HCEC 1CT (cell line): ENCODE measurements at places on chromosomes 12 and 14.

DNA sequence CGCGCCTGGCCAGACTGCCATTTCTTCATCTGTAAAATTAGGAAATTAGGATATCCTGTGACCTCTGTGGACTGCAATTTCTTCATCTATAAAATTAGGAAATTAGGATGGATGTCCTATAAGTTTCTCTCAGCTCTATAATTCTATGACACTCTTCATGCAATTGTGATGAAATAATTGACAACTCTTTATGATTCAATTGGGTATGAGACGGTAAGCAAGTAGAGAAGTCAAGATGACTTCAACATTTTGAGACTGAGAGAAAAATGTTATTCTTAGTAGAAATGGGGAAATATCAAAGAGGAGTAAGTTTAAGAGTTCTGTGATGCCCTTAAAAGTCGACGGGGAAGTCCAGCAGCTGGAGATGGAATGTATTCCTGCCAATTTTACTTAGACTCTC lies 12.0 kb downstream of the KIAA0586 start:
- no peak for DNase-seq

- DNase-seq = peak; percentile 64
Observed at GRCh38 chr14:103418481-103418818, 33.2 kb downstream of the MARK3 start.

GRCh38 chr12:90250766-90251165 lies 542.1 kb upstream of the ATP2B1 start:
- DNase-seq = no peak

GRCh38 chr12:78651755-78652154 lies 212.8 kb upstream of the SYT1 start:
- DNase-seq = no peak

DNA sequence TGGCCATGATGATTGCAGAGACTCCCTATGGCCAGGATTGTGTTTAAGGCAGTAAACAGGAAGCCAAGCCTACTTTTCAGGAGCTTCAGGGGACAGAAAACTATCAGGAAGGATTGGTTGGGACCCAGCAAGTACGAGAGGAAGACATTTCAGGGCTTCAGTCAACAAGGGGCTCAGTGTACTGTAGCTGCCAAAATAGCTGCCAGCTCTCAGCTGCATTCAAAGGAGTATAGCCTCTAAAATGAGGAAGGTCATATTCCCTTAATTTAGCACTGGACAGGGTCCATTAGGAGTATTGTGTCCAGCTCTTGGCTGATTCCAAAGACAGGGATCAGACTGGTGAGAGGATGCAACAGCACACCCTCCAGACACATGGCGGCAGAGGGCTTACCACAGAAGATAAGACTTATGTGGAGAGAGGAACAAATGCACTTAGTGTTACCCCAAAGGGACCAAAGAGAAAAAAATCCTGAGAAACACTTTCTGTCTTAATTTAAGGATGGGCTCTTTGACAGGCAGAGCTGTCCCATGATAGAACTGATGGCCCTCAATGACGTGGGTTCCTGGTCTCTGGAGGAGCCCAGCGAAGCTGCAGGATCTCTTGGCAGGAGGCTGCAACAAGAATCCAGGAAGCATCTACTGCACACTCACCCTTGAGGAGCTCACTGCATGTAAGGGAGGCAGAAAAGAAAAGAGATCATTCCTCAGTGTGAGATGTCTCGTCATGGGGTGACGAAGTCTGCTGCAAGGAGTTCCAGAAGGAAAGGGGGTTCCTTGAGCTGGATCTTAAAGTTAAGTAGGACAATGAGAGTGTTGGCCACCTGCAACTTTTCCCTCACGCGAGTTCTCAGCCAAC lies 14.8 kb downstream of the BDKRB1 start:
- DNase-seq = no peak

- no peak for DNase-seq
Observed at GRCh38 chr14:31256534-31257243, 49.1 kb upstream of the HECTD1 start.

DNA sequence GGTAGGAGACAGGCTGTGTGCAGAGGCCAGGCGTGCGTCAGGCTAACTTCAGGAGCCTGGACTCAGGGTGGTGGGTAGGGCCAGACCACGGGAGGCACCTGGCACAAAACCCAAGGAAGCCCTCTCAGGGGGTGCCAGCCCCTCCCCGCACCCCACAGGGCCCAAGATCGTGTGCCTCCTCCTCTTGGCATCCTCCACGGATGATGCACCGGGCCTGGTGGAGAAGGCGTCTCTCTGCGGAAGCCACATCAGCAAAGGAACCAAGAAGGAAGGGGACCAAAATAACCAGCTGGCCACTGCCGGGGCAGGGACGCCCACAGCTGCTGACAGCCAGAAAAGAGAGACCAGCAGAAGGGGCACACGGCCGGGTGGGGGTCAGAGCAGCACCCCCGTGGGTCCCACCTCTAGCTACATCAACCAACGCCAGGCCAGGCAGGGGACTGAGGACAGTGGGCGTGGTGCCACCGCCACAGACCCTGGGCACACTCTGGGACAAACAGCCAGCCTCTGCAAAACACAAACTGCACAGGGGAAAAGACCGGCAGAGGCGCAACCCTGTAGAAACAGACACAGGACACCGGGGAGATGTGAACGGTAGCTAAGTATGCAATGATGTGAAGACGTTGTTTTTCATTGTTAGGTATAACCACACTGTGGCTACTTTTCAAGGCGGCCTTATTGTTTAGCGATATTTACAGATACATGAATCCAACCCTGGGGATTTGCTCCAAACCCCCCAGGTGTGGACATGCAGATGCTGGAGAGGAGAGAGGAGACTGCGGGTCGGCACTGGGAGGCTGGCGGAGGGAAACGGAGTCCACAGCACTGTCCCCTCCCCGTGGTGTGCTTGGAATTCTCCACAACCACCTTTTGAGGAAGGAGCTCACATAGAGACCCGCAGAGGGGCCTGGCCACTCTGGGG lies 26.1 kb upstream of the C14orf180 start:
- no peak for DNase-seq

DNA sequence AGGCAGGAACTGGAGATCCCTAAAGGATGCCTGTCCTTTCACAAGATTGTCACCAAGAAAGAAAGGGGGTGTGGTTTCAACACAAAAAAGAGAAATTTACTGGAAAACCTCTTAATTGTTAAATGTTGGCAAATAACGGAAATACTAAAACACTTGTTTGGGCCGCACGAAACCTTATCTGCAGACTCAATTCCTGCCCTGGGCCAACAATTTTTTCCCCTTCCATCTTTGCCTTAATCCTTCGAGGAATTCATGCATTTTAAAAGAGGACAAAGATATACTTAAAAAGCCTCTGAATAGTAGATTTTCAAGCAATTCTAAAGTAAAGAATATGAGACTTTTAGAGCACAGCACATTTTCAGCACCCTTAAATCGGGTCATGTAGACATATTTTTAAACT lies 366.2 kb downstream of the DUSP6 start:
- no peak for DNase-seq

GRCh38 chr12:107291018-107291417 lies 197.7 kb upstream of the CRY1 start:
- no peak for DNase-seq

- no peak for DNase-seq
Observed at GRCh38 chr12:121120323-121120722, 12.4 kb upstream of the P2RX7 start.

- peak; percentile 30 for DNase-seq
Observed at GRCh38 chr12:58465418-58465817, 454.9 kb downstream of the LRIG3 start.

DNA sequence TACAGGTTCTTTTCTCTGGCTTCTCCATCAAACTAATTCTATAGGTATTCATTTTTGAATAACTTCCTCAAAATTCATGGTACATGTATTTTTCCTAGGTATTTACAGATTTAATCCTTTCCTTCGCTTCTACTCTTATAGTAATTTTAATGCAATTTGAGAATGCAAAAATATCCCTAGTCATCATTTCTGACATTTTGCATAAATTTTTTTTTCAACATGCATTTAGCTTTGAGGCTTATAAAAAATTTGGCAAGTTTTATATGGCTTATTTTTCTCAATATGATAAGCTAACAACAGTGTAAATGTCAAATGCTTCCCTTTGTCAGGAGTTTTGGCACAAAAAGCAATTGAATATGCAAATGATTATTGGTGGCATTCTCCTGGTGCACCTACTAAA lies 872.6 kb downstream of the FLRT2 start:
- no peak for DNase-seq

DNA sequence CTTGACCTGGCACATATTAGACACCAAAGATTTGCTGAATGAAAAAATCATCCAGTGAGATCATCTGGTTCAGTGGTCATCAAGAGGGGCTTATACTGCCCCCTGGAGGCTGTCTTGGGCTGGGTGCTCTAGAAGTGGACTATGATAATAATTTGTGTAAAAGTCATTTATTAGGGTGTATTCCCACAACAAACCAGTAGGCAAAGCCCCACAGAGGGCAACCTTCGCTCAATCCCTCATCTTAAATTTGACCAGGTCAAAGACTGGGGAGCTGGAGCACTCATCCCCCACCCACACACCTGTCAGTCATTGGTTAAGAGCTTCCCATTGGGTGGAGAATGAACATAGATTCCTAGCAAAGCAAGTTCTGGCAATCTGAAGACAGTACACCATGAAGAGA lies 20.0 kb upstream of the FICD start:
- DNase-seq = peak; percentile 33

DNA sequence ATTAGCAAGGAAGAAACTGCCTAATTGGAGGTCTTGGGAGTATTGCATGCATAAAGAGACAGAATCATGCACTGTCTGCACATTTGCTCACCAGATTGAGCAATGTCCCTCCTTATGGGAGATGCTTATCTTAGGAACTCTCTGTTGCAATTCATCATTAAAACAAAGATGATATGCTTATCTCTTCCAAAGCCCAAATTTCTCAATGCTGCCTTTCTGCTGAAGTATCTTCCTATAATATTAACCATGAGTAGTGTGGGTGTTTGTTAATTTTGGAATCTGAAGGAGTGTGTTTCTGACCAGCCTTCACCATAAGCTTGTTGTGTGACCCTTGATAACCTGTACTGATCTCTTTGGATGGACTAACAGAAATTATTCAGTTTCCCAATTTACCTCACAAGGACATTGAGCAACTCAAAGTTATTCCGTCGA lies 1257.6 kb upstream of the FLRT2 start:
- no peak for DNase-seq

DNA sequence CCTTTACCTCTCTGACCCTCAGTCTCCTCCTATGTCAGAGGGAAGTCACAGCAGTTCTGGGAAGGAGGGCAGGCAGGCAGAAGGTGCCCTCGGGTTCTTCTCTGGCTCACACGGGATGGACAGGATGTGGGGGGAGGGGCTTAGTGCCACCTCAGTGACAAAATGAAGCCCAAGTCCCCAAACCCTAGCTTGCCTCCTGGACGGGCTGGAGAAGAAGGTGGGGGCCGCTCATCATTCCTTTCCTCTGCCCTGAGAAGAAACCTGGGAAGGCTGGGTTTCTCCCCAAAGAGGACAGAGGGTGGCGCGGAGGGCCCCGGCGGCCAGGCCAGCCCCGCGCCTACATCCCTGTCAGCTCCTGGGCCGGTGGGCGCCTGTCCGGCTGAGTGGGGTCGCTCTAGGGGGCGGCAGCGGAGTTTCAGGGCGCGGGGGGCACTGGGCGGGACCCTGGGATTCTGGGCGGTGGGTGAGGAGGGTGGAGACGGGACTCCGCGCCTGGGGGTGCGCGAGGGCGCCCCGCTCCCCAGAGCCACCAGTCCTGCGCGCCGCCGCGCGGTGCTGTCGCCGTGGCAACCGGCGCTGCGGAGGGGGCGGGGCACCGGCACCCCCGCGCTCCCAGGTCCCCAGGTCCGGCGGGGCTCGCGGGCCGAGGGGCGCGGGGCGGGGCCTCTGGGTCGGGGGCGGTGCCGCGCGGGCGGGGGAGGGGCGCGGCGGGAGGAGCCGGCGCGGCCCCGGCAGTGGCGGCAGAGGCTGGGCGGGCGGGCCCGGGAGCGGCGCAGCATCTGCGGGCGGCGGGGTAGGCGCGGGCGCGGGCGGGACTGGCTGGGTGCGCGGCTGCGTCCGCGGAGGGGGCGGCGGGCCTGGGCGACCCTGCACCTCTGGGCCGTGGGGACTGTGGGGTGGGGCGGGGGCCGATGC lies at the start of gene TMEM121:
Gene TMEM121, plus strand, starts transcription at position 723 of the 915 bp plus-strand sequence. CDS start 2,252 bp downstream, outside the sequence.
- no peak for DNase-seq

DNA sequence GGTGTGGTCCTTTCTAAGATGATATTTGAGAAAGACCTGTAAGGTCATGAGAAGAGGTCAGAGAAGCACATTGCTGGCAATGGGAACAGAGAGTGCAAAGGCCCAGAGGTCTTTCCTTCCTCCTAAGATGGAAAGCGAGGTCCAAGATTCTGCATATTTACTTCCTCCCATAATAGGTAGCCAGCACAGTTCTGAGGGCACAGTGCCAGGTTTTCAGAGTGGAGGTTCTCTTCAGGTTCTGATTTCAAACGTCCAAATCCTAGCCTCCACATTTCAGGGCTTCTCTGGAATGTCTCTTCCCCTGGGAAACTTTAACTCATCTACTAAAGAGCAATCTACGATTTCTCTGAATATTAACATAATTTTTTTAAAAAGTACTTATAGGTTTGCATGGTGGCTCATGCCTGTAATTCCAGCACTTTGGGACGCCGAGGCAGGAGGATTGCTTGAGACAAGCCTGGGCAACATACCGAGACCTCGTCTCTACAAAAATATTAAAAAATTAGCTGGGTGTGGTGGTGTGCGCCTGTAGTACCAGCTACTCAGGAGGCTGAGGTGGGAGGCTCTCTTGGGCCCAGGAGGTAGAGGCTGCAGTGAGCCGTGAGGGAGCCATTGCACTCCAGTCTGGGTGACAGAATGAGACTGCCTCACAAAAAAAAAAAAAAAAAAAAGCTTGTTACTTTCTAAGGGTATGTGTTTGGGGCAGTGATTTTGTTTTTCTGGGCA lies 526 bp upstream of the MRPL42 start:
- no peak for DNase-seq

DNA sequence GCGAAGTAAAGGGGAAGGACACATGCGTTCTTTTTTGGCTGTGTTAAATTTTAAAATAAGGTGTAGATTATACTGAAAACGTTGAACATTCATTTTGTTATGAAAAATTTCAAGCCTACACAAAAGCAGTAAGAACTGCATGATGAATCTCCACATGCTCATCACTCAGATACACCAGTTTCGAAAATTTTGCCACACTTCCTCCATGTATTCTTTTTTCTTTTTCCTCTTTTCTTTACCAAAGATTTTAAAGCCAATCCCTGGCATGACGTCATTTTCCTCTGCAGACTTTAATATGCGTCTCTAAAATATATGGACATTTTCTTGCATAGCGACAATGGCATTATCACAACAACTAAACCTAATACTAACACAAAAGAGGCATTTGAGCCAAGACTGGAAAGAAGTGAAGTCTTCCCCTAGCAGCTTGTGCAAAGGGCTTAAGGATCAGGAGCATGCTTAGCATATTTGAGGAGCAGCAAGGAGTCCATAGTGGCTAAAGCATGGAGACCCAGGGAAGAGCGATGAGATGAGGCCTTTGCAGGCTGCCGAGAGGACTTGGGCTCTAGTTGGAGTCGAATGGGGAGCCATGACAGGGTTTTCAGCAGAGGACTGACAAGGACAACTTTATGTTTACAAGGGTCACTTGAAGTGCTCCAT lies 111.9 kb downstream of the ERC1 start:
- DNase-seq = no peak

DNA sequence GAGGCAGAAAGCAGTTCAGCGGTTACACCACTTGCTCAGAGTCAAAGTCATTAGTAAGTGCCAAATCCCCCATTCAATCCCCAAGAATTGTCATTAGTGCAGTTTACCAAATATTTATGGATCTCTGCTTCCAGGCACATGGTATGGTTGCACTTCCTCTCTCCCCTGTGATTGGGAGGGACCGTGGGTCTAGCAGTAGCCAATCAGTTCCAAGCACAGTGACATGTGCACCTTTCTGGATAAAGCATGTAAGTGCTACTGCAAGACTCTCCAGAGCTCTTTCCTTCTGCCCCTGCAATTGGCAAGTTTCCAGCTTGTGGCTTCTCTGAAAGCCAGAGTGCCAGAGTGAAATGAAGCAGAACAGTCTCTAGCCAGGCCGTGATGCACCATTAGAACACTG lies 85.3 kb upstream of the FLRT2 start:
- DNase-seq = no peak
